ENCODE measurements at places on chromosomes 4 and X.

DNA sequence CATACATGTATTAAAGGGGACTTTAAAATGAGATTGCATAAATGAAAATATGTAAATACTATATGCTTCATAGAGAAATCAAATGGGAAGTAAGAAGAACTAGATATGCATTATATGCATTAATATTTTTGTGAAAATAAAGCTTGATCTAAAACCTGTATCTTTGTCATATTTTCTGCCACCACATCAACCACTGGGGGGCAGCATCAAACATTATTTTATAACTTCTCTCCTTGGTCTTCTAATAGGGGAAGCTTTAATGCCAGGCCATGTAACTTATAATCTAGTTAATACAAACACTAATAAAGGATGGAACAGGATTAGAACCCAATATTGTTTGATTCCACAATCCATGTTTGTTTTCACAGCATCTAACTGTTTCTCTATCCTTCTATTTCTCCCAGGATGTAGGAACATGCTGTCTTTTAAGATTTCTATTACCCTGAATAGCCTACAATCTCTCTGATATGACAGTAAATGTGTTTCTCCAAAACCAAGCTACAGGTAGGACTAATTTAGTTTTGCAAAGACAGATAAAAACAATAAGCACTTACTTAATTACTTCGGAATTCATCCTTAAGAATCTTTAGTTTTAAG lies 10.0 kb downstream of the QRFPR start:
- no peak for DNase-seq

GRCh38 chr4:11106190-11106589 lies 322.5 kb downstream of the HS3ST1 start:
- DNase-seq = no peak

DNA sequence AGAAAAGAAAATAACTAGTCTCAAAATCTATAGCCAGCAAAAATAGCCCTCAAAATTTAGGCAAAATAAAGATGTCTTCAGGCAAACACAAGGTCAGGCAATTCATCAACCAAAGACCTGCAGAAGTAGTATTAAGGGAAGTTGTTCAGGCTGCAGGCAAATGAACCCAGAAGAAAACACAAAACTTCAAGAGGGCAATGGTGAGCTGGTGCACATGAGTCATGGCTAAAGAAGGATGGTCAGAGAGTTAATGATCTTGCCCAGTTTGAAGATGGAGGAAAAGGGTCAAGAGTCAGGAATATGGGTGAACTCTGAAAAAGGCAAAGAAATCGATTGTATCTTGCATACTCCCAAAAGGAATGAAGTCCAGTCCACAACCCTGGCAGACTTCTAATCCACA lies 83.1 kb upstream of the FAT4 start:
- DNase-seq = no peak

GRCh38 chrX:38206036-38206435 lies 14.6 kb downstream of the SRPX start:
- DNase-seq = no peak

GRCh38 chr4:184850431-184851199 lies 24.8 kb upstream of the ACSL1 start:
- no peak for DNase-seq

DNA sequence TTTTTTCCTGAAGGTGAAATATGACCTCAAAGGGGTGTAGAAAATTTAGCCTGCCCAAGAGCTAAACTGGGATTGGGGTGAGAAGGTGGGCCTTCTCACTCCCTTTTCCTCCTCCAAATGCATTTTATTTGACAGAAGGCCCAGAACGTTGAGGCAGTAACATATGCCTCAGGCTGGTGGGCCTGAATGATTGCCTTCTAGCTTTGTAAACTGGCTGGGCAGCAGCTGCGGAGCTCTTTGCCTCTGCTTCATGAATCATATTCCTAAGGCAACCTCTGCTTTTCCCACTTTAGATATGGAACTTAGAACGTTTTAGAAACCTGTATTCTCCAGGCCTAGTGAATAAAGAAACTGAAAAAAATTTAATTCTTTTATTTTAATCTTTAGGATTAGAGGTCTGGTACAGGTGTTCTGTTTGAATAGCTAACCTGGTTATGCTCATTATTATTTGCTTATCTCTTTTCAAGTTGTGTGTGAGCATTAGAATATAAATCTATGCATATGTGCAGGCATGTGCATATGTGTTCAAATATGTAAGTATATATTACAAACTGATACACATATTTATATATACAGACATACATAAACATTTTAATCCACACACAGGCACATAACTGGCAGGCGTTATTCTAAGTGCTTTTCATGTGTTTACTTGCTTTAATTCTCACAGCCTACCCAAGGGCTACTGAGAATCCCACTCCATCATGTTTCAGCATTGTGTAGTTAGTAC lies 11.5 kb downstream of the PRDM8 start:
- no peak for DNase-seq

DNA sequence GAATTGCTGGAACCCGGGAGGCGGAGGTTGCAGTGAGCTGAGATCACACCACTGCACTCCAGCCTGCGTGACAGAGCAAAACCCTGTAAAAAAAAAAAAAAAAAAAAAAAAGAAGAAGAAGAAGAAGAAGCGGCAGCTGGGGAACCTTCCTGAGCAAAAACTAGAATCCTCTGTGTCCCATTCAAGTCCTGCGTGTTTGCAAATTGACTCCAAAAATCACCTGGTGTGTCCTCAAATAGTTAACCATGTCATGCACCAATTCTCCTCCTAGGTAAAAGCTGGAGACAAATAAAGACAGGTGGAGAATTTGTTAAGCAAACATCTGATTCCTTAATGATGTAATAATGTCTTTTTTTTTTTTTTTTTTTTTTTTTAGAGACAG lies 31.9 kb upstream of the ASMTL start:
- DNase-seq = no peak

GRCh38 chr4:140150636-140150885 lies 3.4 kb downstream of the MAML3 start:
- DNase-seq = peak; percentile 38

- no peak for DNase-seq
Observed at GRCh38 chr4:156824451-156825060, 147.0 kb downstream of the PDGFC start.

GRCh38 chr4:83646538-83647239 lies 110.8 kb downstream of the GPAT3 start:
- DNase-seq = no peak

DNA sequence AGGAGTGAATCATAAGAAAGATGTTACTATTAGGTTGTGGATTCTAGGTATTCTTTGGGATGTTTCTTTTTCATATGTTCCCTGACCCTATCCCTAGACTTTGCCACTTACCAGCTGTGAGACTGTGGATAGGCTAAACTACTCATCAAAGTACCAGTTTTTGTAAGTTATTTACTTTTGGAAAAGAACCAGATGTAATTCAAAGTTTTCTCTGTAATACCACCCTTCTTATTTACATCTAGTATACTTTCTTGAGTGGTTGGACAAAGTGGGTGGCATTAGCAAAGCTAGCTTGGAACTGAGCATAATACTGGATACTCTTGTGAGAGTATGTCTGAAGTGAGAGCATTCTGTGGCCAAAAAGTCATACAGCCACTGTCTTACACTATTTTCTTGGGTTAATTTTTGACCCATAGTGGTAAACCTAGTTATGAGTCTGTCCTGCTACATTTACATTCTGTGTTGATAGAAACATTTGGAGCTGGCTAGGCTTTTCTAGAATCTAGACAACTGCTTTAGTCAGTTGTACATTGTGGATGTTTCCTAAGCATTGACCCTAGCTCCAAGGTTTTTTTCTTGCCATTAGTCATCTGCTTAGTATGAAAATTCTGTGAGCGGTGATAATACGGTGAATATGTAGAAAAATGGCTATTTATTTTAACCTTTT lies 41.7 kb downstream of the KDM6A start:
- no peak for DNase-seq

DNA sequence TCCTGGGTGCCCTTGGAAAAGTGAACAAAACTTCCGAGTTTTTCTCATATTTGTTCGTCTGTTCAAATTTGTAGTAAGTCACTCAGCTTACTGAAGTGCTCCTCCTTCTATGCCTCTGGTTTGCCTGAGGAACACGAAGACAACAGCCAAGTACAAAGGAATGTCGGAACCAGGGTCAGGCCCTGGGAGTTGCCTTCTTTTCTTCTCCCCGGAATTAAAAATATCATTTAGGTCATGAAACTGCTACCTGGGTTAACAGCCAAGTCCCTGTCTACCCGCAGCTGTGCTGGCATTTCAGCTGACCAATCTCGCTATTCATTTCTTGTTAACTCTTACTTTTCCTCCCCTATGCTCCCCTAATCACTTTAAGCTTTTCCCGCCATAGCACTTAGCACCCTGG lies 137.6 kb upstream of the TEX13D start:
- DNase-seq = no peak

- no peak for DNase-seq
Observed at GRCh38 chrX:40772290-40772689, 36.9 kb upstream of the MED14 start.

- no peak for DNase-seq
Observed at GRCh38 chr4:78656968-78657445, 105.4 kb downstream of the ANXA3 start.

DNA sequence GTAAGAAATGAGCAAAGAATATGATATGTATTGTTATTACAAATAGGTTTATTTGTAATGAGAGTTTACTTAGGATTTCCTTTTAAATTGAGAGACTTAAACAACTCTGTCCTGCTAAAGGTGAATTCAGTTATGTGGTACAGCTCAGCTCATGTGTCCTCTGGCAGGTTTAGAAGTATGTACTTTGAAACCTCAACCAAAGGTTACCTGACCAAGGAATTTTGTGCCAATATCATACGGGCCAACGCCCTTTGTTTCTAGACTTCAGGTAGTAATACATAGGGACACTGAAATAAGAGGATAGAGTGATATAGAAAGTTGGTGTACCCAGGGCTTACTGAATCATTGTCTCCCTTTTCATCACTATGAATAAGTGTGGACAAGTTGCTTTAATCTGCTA lies 25.7 kb downstream of the SLAIN2 start:
- DNase-seq = no peak

GRCh38 chrX:119756926-119757635 lies 1.3 kb upstream of the SOWAHD start:
- no peak for DNase-seq

- no peak for DNase-seq
Observed at GRCh38 chrX:108126661-108127060, 35.1 kb downstream of the ATG4A start.

DNA sequence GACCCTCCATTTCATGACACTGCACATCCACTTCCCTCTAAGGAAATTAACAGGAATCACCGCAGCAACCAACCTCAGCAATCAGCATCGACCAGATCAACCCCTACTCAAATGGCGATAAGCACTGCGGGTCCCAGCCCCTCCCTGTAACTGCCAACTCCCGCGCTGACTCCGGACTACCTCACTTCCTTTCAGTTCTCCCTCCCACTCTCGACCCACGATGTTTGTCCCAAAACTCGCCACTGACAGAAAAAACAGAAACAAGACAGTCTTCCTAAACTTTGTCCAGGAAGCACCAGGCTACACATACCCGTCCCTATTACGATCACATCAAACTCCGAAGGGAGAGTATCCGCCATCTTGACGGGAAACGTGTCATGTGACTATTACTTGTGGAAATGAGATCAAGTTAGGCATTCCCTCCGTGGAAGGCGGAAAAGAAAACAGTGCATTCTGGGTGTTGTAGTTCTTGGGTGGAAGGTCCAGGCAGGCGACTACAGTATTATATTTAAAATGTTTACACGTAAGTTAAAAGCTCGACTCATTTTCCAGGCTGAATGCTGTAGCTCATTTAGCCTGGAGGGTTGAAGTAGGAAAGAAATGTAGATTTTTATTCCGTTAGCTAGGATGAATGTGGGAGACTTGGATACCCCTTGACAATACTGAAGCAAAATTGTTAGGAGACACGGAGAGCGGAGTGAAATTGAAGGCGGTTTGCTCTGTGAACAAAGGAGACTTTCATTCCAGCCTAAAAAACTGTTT lies at the start of gene CHM:
CHM (minus strand) TSS at position 385 of the 762 bp plus-strand sequence; CDS start at position 359, 26 bp downstream.
- DNase-seq = peak; percentile 3

GRCh38 chr4:118682928-118683327 lies 2.3 kb upstream of the METTL14 start:
- DNase-seq = no peak

GRCh38 chr4:6404611-6405396 lies 67.6 kb downstream of the PPP2R2C start:
- no peak for DNase-seq

GRCh38 chr4:139223682-139224317 lies 46.8 kb upstream of the ELF2 start:
- DNase-seq = no peak

DNA sequence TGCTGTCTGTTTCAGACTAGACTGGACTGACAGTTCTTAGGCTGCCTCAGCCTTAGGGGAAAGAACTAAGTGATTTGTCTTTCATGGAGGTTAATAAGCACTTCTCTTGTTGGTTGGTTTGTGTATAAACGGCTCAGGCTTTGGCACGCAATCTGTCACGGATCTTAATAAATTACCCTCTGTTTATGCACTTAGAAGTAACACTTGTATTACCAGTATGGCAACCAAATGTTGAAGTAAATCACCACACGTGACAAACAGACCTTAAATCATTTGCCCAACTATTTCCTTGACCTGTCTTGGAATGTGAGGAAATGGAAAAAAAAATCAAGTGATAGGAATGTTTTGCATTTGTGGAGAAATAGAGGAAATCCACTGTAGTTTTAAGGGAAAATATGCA lies 69.9 kb downstream of the TEX13A start:
- DNase-seq = no peak

GRCh38 chr4:3660086-3660927 lies 105.9 kb upstream of the ADRA2C start:
- no peak for DNase-seq

GRCh38 chr4:52912608-52913007 lies 50.5 kb downstream of the RASL11B start:
- DNase-seq = no peak

- DNase-seq = no peak
Observed at GRCh38 chr4:38030023-38030422, 69.8 kb downstream of the PTTG2 start.

GRCh38 chr4:173146456-173146855 lies 22.2 kb upstream of the GALNT7 start:
- DNase-seq = no peak

DNA sequence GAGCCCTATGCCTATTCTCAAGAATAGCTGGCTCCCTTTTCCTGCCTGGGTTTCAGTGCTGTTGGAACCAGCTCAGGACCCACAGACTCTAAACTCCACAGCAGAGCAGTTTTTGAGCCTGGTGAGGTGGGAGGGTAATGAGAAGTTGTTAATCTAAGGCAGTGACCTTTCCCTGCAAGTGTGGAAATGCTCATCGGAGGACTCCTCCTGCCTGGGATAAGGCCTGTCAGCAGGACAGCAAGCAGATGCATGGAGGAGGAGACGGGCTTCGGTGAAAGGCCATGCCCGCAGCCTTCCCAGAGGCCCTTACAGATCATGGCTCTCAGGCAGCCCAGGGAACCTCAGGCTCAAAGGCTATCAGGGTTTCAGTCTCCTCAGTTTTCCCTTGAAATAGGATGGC lies 70.0 kb upstream of the SHISA3 start:
- DNase-seq = no peak

GRCh38 chrX:132226169-132226568 lies 6.9 kb upstream of the RAP2C start:
- DNase-seq = no peak

DNA sequence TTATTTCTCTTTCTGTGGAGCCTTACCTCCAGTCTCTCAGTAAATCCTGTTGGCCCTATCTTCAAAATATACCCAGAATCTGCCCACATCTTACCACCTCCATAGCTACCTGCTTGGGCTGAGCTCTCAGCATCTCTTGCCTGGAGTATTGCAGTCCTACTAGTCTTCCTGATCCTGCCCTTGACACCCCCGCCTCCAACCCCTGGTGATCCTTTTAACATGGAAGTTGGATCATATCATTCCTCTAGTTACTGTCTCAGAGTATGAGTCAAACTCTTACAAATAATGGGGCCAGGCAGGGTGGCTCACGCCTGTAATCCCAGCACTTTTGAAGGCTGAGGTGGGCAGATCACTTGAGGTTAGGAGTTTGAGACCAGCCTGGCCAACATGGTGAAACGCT lies 43.1 kb upstream of the SETD7 start:
- no peak for DNase-seq

Measured in stimulated activated CD8-positive, alpha-beta memory T cell treated with anti-CD3 and anti-CD28 coated beads, Interleukin-4, amount 100 ng/mL, for 1 hour (primary cell).